ENCODE measurements at places on chromosomes 16 and 17.

DNA sequence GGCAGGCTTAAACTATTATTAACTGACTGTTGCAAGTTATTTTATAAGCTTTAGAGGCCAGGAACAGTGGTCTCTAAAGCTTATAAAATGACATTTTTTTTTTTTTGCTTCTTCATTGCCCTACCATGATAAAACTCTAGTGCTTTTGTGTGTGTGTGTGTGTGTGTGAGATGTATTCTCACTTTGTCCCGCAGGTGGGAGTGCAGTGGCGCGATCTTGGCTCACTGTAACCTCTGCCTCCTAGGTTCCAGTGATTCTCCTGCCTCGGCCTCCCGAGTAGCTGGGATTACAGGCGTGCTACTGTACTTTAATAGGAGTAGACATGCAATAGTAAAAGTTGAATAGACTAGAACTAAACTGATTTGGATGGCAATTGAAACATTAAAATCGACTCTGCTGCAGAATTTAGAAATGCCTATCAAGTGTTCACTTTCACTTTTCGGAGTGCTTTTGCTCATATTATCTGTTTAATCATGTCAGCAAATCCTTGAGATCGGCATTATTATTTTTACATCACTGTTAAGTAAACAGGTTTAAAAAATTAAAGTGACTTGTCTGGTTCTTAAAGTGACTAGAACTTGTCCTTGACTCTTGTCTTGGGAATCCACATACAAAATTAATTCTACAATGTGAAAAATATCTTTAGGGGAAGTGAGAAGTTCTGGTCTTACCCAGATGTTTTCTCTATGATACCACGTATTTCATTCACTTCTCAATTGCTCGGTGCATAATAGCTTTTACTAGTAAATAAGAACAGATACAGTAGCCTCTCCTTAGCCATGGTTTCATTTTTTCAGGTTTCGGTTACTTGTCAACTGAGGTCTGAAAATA is 8.4 kb upstream of the PCTP start:
- no peak for DNase-seq

DNA sequence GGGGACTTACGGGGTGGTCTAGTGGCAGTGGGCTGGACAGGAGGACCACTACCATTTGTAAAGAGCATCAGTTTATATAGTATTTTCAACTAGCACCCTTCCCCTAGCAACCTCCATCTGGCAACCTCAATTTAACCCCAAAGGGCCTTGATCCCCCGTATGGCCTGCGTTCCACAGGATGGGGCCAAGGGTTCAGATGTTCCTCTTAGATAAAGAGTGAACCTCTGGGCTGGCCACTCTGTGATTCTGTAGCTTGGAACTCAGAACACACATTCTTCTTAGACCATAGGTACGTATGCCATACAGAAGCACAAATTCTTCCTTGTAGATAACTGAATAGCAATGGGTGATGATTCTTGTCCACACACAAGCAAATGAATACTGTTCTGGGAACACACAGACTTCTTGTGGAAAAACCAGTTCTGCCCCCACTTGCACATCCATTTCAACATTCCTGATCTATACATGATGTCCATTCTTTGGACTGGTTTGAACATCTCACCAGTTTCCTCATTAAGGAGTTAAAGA is 1.9 kb upstream of the GGA2 start:
- DNase-seq, result no peak

DNA sequence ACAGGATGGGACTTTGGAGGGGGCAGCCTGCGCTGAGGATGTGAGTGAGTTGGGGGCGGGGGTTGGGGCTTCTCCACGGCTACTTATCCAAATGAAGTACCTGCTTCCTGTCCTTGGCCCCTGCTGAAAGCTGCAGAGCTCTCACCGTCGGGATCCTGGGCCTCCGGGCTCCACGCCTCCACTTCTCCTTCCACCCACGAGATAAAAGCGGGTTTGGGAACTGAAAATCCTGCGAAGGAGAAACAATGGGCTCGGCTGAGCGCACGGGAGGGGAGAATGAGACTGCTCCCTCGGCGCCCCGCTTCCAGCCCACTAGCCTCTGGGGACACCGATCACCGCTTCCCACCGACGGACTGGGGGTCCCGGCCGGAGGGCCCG is 486 bp downstream of the ZNF785 start:
- peak; percentile 38 for DNase-seq

GRCh38 chr17:60435244-60436167 is 13.2 kb downstream of the CHCT1 start:
- peak; percentile 66 for DNase-seq

DNA sequence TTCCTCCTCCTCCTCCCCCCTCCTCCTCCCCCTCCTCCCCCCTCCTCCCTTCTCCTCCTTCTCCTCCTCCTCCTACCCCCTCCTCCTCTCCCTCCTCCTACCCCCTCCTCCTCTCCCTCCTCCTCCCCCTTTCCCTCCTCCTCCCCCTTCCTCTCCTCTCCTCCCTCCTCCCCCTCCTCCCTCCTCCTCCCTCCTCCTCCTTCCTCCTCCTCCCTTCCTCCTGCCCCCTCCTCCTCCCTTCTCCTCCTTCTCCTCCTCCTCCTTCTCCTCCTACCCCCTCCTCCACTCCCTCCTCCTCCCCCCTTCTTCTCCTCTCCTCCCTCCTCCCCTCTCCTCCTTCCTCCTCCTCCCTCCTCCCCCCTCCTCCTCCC is 6.6 kb upstream of the PDP2 start:
- no peak for DNase-seq

GRCh38 chr16:83615953-83616350 is 191.8 kb upstream of the HSBP1 start:
- DNase-seq, result no peak

- no peak for DNase-seq
Measured at GRCh38 chr17:63653050-63653449, 30.8 kb downstream of the MAP3K3 start.

GRCh38 chr16:84690088-84690819 is 9.5 kb upstream of the USP10 start:
- DNase-seq, result no peak

DNA sequence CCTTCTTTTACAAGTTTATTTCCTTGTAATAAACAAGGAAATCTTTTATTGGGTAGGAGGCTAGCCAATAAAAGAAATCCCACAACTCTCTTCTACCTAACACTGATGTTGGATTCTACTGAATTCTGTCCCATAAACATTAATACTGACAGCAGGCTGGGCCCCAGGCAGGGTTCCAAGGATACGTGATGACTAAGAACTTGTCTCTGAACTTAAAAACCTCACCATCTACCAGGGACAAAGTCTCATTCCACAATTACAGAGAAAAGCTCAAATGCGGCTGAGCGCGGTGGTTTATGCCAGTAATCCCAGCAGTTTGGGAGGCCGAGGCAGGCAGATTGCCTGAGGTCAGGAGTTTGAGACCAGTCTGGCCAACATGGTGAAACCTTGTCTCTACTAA is 64.9 kb downstream of the ARHGAP17 start:
- DNase-seq, result no peak

- DNase-seq, result no peak
Measured at GRCh38 chr16:11542069-11542744, 44.5 kb downstream of the LITAF start.

- DNase-seq, result no peak
Measured at GRCh38 chr17:41140360-41141131, at the start of gene KRTAP4-6. TSS of gene KRTAP4-6 (minus strand) at chr17:41140544. CDS start at chr17:41140487, 57 bp downstream.

DNA sequence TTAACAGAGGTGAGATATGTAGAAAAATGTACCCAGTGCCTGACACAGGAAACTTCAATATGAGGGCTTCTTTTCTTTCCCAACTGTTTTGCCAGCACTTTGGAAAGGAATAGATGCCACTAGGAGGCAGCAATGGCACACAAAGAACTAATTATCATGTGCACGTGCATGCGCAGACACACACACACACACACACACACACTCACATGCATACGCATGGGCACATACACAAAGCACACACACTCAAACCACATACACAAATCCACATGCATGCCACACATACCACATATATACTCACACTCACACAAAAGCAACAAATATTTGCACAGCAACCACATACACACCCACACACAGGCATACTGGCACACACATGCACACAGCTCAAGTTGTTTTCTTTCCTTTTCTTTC is 8.8 kb upstream of the CEP112 start:
- peak; percentile 67 for DNase-seq

DNA sequence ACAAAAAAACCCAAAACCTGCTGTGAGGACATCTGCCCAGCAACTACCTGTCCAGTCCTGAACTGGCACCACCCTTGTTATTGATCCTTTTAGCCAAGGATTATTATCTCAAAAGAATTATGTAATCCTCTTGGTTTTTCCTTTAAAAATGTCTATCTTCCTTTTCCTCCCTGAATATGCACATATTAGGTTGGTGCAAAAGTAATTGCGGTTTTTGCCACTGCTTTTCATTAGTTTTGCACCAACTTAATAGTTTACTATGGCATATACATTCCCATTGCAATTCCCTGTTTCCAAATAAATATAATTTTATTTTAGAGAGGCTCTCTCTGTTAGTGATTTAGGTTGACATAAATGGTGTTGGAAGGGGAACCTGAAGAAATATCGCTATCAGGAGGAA is 51.3 kb downstream of the MPHOSPH6 start:
- no peak for DNase-seq

GRCh38 chr17:7296189-7296861 is 1.9 kb upstream of the YBX2 start:
- peak; percentile 79 for DNase-seq

GRCh38 chr16:17384471-17384870 is 86.3 kb downstream of the XYLT1 start:
- no peak for DNase-seq

DNA sequence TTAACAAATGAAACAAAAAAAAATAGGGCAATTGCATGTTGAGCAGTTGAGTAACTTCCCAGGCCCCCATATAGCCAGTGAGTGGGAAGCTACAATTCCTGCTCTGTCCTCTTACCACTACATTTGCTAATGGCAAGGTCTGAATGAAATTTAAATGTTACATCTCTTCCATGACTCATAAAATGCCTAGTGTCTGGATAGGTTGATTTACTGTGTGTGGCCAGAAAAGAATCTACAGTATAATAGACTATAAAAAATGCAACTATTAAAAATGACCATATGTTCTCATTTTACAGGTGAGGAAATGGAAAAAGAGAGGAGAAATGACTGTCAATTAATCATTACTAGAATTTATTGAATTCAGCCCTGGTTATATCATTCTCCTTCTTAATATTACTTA is 1199.3 kb downstream of the CDH11 start:
- no peak for DNase-seq

DNA sequence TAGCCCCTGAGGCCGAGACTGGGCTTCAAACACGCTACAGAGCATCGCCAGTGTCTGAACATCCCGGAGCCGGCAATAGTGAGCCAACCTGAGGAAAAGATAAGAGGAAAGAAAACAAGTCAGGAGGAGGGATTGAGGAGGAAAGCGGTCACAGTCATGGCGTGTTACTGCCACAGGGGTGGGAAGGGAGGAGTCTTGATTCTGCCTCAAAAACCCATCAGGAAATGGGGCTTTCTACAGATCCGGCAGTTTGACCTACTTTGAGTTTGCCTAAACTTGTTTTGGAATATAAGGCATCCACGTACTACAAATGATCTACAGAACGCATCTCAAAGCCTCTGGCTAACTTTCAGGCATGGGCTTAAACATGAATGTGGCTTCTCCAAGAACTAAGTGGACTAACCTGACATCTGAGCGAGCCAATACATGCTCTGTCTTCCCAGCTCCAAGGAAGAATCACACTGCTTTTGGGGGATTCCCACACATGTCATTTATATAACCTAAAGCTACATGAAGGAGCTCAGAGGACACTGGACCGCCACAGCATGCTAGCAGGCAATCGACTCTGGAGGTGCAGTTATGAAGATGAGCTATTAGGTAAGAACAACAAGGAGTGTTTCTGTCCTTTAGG is 96.6 kb downstream of the WDR59 start:
- DNase-seq, result peak; percentile 11

- DNase-seq, result no peak
Measured at GRCh38 chr17:21512307-21513011, 136.3 kb downstream of the KCNJ12 start.

GRCh38 chr17:28533091-28533807 is 19.2 kb downstream of the UNC119 start:
- DNase-seq, result no peak

GRCh38 chr17:56593646-56594319 is at the start of gene NOG:
TSS of gene NOG (plus strand) at chr17:56593699. CDS start at chr17:56594224, 525 bp downstream.
- peak; percentile 58 for DNase-seq

- DNase-seq, result no peak
Measured at GRCh38 chr16:88719933-88720296, 13.6 kb downstream of the CTU2 start.

DNA sequence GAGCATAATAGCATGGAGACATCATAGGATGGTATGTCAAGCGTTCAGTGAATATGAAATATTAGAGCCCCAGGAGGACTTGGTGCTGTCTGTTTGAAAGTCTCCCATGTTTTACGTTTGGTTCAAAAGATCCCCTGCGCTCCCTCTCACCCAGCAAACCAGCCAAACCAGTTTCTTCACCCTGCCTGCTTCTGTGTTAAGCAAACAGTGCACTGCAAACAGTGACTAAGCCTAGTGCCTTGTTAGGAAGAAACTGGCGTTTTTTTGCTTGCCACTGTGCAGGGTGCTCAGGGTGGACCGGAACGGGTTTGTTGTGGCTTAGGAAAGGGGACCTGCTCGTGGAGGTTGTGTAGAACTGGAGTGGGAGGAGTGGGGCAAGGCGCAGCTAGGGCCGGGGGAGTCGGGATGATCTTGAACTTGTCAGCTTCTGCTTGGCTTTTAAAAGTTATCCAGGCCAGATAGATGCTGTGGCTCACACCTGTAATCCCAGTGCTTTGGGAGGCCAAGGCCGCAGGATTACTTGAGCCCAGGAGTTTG is 7.7 kb downstream of the CDH1 start:
- no peak for DNase-seq

DNA sequence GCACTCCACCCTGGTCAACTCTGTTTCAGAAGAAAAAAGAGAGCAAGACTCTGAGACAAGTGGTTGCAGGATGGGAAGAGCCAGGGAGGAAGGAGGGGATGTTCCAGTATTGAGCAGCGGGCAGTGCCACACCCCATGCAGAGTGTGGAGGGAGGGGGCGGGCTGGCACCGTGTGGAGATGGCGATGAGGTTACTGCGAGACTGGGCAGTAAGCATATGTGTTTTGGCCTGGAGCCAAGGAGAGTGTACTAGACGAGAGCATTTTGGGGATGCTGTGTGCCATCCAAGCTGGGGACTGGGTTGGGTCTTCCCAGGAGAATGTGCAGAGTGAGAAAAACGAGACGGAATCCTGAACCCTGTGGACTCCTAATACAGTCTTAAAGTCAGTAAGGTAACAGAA is 3.4 kb downstream of the TBC1D24 start:
- DNase-seq, result no peak
